ENCODE measurements at places on chromosomes 4 and X.

- no peak for DNase-seq
Measured at GRCh38 chr4:27066591-27066990, 205.9 kb downstream of the STIM2 start.

DNA sequence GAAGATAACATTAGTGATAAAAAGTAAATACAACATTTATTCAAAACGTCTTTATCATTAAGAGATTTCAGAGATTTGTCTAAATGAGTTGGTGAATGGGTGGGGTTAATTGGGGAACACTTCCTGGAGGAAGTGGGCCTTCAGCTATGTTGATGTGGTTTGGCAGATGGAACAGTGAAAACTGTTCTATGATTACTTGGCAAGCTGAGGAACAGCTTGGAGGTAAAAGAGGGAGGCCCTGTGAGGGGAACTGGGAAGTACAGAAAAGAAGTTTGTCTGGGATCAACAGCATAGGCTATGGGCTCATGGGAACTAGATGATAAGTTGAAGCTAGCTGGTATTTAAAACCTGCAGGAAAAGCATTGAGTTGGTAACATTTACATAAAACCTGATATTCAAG lies 26.0 kb downstream of the OCRL start:
- DNase-seq: no peak

GRCh38 chrX:53072418-53073114 lies 9.6 kb upstream of the TSPYL2 start:
- no peak for DNase-seq

DNA sequence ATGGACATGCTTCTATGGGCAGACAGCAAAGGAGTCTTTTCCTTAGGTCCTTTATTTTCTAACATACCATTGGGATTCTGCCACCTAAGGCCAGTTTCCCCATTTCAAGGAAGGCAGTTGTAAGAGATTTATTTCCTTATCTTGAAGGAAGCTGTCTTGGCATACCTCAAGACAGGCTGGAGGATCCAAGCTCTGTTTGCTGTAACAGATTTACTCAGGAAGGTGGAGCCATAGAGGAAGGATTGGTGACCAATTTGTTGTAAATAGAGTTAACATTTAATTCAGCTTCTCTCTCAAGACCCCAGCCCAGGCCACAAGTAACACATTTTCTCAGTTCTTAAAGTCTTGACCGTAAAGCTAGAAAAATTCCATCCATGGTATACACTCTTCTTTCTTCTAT lies 131.6 kb upstream of the TENM3 start:
- DNase-seq: no peak
